M059J (cell line): ENCODE measurements at places on chromosomes 16 and 17.
A peak's percentile ranks its signal among the peaks of the same experiment; 100 is the strongest.

DNA sequence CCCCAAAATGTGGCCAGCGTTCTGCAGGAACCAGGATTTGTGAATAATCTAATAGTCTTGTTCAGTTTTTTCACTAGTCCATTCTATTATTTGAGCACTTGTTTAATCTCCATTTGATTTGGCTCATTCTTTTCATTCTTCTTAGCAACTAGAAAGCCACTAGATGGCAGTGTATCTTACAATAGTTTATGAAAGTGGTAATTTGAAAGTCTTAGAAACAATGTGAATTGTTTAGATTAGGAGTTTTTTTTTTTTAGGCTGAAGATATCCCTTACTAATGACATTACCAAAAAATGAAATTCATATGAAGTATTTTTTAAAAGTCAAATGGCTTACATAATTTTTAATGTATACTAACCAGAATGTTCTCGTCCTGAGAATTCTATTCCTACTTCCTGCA, 6.7 kb downstream of the ERI2 start:
- DNase-seq: peak; percentile 30

DNA sequence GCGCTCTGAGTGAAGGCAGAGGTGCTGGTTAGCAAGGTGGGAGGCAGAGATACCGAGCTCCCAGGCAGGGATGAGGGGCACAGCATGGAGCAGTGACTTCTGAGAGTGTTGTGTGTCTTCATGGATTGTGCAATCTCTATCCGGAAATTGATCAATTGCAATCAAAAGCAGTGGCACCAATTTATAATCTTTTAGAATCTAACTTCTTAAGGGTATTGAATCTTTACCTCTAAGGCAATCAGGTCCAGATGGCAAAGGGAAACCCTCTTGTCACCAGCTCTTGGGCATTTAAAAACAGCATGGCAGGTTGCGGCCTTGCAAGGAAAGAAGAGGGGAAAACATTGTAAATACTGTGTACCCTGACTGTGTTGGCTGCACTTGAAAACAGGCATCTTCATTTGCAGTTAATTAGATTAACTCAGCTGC, 58.0 kb upstream of the MRTFB start:
- DNase-seq: no peak

DNA sequence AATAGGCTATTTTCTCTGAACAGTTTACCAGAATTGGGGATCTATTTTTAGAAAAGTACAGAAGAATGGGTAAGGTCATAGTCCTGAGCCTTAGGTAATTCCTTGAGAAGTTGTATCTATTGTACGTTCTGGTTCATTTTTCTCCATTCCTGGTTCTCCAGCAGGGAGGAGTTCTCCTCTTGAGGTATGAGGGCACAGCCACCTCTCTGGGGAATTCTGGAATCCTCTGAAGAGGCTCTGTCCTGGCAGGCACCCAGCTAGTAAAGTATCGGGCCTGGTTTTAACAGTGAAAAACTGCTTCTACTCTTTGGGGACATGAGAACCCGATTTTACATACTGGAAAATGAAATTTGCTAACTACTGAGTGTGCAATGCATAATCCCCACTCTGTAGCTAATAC, 19.6 kb upstream of the PMFBP1 start:
- DNase-seq: no peak

DNA sequence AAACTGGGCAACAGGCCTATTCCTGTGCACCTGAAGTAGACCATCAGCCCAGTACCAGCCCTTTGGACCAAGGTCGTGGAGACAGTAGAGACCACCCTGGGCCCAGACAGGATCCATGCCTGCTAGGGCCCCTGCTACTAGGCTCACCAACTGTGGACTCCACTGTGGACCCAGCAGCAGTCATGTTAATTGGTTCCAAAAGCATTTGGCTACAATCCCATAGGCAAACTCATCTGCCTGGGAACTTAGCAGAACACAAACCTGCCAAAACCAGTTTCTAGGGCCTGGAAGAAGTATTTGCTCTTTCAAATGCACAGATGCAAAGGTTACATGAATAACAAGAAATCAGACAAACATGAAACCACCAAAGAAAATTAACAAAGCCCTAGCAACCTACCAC, 53.1 kb downstream of the ACSM2A start:
- DNase-seq: no peak

GRCh38 chr16:67161595-67162058, 1.9 kb downstream of the FBXL8 start:
- no peak for DNase-seq

DNA sequence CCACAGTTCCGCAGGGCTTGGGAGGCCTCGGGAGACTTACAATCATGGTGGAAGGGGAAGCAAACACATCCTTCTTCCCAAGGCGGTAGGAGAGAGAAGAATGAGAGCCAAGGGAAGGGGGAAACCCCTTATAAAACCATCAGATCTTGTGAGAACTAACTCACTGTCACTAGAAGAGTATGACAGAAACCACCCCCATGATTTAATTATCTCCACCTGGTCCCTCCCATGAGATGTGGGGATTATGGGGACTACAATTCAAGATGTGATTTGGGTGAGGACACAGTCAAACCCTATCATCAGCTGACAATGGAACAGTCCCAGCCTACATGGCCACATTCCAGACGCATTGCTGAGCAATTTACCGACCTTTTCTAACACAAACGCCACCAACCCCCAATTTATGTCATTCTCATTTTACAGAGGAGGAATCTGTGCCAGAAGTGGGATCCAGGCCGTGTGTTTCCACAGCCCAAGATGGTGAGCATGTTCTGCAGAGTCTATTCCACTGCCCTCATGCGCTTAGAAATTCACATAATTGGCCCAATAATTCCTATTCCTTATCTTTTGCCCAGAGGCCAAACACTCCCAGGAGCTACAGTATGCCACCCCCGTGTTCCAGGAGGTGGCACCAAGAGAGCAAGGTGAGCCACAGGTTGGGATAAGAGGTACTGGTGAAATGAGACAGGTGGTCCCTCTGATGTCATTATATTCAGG, 17.3 kb downstream of the MILR1 start:
- no peak for DNase-seq

- peak; percentile 95 for DNase-seq
Measured at GRCh38 chr16:27242868-27243590, 25.5 kb downstream of the NSMCE1 start.

DNA sequence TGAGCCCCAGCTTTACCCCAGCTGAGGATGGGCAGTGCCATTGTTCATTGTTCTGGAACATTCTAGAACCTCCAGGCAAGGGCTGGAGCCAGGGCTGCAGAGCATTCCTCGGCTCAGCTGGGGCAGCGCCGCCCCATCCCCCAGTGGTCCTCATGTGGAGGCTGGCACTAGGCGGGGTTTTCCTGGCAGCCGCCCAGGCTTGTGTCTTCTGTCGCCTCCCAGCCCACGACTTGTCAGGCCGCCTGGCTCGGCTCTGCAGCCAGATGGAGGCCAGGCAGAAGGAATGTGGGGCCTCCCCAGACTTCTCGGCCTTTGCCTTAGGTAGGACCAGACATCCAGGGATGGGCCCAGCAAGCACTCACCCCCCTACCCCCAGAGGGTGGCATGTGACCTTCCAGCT, at the start of gene TMEM95:
TSS of gene TMEM95 (plus strand) at position 104 of the 400 bp plus-strand sequence. CDS start at position 153, 49 bp downstream.
- peak; percentile 35 for DNase-seq

DNA sequence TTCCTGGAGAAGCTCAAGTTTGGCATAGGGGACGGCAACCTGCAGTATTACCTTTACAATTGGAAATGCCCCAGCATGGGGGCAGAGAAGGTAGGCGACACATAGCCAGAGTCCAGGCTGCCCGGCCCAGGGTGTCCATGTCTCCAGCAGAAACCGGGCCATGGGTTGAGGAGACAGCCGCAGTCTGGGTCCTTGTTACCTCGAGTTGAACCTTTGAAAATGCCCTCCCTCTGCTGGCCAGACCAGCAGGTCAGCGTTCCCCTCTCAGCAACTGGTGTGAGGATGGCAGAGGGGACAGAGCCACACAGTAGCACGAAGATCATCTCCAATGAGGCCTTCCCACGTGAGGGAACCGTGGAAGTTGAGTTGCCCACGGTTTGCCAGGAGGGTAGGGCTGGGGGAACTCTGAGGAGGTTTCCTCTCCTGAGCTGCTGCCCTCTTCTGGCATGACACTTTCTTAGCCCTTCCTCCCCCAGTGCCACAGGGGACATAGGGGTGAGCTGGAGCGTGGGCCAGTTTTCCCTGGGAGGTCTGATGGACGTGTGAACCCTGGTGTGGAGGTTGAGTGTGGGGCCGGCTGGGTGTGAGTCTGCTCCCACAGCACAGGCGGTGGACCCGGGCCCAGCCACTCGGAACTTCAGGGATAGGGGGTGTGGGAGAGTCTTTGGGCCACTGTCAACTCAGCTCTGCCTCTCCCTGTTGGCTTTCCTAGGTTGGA, 27.2 kb downstream of the PLCD3 start:
- DNase-seq: no peak

DNA sequence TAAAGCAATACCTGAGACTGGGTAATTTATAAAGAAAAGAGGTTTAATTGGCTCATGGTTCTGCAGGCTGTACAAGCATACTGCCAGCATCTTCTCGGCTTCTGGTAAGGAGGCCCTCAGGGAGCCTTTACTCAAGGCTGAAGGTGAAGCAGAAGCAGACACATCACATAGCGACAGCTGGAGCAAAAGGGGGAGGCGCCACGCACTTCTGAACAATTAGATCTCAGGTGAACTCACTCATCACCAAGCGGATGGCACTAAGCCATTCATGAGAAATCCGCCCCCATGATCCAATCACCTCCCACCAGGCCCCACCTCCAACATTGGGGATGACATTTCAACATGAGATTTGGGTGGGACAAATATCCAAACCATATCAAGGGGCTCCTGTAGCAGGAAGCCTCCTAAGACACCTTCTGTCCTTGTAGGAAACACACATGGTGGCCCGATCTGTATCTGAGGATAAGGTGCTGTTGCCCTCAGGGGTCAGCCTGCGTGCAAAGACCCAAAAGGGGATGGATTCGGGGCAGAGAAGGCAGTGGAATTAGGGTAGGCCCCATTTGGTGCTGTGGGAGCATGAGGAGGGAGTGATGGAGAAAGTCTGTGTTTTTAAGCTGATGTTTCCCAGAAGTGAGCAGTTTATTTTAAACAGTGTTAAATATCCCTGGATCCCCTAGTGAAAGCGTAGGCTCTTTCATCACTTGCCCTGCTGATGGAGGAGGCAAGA, 23.0 kb downstream of the IL21R start:
- no peak for DNase-seq

- DNase-seq: no peak
Measured at GRCh38 chr17:27521281-27522027, 65.2 kb downstream of the KSR1 start.

- no peak for DNase-seq
Measured at GRCh38 chr17:10021272-10021984, 116.4 kb upstream of the RCVRN start.

DNA sequence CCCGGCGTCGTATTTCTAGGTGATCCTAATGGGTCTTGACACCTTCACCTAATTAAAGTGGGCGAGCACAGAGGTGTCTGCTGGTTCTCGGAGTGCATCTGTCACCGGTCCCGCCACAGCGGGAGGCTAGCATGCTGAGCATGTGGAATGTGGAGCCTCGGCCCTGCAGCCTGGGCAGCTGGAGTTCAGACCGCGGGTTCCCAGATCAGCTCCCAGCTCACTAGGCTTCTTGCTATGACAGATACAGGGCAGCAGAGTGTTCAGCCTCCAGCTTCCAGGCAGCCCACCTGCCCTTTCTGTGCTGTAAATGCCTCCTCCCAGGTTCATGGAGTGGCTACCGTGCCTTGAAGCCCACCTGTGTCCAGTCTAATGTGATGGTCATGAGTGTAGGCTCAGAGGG, 166.7 kb downstream of the CPPED1 start:
- DNase-seq: no peak

GRCh38 chr17:69461951-69462369, 47.5 kb downstream of the MAP2K6 start:
- DNase-seq: no peak

- DNase-seq: no peak
Measured at GRCh38 chr17:45241328-45242028, 19.8 kb downstream of the FMNL1 start.

DNA sequence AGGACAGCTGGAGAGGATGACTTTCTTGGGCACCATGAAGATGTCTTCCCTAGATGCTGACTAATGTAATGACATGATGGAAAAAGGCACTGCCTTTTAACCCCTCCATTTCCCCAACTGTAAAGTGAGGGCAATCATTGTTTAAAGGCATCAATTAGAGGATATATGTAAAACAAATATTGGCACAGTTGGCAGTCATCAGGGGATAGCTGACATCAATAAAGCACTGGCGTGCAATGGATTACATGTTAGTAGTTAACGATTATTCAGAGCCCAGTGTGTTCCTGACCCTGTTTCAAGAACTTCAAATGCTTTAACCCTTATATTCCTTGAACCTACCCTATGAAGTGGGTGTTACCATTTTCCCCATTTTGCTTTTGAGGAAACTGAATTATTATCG, 100.7 kb downstream of the TMEM114 start:
- no peak for DNase-seq

- no peak for DNase-seq
Measured at GRCh38 chr16:1050516-1050915, 22.0 kb upstream of the SSTR5 start.

GRCh38 chr17:57985675-57985974, 2.4 kb downstream of the VEZF1 start:
- DNase-seq: peak; percentile 90

GRCh38 chr16:55861288-55861687, 13.9 kb downstream of the CES5A start:
- DNase-seq: no peak

DNA sequence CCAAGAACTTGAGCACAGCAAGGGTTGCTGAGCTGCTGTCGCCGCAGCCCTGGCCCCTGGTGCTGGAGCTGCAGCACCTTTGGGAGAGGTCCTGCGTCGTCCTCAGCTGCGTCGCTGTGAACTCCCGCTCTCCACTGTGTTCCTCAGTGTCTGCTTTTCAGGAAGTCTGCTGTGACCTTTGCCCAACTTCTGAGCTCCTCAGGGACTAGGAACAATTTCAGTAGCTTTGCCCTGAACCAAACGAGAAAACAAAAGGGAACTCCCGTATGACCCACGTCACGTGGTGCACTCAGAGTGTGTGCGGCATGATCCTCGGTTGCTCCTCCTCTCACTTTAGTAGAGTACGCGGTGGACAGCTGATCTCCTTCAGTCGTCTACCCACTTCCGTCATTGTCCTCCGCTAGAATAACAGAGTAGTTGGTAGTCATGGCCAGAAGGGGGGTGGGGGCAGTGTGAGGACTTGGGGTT, 44.2 kb downstream of the WDR45B start:
- no peak for DNase-seq

DNA sequence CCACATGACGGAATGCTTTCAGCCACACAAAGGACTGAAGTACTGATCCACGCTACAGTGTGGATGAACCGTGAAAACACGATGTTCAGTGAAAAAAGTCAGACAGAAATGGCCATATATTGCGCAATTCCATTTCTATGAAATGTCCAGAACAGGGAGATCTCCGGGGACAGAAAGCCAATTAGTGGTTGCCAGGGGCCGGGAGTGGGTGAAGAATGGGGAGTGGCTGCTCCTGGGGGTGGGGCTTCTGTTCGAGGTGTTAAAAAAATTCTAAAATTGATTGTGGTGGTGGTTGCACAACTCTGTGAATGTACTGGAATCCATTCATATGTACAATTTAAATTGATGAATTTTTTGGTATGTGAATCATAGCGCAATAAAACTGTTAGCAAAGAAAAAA, 154.8 kb upstream of the HSBP1 start:
- no peak for DNase-seq

GRCh38 chr17:78890498-78890897, 12.5 kb downstream of the CEP295NL start:
- DNase-seq: no peak
